ENCODE measurements at places on chromosomes 5 and 9.

DNA sequence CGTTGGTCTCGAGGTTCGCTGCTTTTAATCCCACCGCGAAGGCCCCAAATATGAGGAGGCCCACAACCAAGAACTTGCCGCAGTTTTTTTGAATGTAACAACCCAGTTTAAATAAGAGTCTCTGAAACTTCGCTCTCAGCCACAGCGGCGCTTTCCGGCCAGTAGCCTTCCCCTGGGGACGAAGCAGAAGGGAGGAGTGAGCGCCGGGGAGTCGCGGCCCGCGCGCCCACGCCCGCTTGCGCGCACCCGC, 10.4 kb downstream of the PTCH1 start:
- no peak for DNase-seq

DNA sequence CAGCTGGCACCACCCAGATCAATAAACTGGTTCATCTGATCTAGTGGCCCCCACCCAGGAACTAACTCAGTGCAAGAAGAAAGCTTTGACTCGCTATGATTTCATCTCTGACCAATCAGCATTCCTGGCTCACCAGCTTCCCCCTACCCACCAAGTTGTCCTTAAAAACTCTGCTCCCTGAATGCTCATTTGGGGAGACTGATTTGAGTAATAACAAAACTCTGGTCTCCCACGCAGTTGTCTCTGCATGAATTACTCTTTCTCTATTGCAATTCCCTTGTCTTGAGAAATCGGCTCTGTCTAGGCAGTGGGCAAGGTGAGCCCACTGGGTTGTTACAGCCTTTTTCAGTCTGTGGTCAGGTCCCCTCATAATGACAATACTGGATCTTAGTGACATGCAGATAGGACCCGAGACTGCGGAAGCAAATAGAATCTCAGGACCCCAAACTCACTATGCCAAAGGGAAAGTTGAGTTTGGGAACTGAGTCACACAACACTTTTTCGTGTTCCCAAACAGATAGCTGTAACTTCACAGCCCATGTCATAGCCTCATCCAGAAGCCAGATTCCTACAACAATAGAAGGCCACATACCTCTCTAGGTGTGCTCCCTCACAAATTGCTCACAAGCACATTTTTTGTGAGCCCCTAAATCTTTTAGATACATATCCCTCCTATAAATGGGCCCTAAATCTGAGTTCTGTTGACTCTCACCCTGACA, 175.2 kb upstream of the RAI14 start:
- DNase-seq: no peak

GRCh38 chr5:131367219-131367860, 103.5 kb downstream of the CDC42SE2 start:
- DNase-seq: no peak

DNA sequence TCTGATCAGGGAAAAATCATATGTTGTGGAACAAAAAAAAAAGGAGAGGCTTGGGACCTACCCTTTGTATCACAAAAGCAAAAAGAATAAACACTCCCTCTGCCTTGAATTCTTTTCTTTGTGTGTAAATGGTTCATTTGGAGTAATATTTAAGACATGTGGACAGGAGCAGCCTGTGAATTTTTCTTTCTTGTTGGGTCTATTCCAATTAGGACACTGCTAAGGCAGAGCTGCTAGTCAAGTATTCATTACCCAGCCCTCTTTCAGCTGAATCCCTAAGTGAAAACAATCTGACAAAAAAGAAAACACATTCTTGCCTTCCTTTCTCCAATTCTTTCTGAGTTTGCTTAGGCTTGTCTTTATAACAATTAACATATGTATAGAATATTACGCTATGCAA, 330.0 kb downstream of the EBF1 start:
- no peak for DNase-seq

DNA sequence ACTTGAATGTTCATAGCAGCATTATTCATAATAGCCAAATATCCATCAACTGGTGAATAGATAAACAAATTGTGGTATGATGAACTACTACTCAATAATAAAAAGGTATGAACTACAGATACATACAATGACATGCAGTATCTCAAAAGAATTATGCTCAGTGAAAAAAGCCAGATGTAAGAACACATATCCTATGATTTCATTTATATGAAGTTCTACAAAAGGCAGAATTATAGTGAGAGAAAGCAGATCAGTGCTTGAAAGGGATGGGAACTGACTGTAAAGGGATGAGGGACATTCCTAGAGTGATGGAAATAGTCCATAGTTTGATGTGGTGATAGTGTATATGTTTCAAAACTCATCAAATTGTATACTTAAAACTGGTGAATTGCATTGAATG, 339.0 kb downstream of the ENC1 start:
- no peak for DNase-seq
